Activated T-cell treated with anti-CD3 and anti-CD28 coated beads for 1 hour (primary cell): ENCODE measurements at places on chromosomes 11 and 22.
A peak's percentile ranks its signal among the peaks of the same experiment; 100 is the strongest.

DNA sequence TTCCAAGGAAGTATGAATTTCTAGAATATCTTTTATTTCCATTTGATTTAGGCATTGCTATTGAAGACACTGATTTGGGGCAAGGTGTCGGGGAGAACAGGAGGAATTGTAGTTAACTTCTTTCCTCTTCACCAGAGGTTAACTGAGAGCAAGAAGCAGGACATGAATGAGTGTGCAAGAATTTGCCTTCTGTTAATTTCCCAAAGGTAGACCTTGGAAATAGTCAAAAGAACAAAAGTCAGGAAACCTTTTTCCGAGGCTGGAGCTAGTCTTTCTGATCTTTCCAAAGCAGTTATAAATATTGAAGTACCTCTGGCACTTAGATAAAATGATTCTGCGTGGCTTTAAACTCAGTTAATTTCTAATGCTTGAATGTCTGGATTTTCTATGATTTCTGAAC lies 66.9 kb downstream of the MTMR3 start:
- DNase-seq, result no peak

DNA sequence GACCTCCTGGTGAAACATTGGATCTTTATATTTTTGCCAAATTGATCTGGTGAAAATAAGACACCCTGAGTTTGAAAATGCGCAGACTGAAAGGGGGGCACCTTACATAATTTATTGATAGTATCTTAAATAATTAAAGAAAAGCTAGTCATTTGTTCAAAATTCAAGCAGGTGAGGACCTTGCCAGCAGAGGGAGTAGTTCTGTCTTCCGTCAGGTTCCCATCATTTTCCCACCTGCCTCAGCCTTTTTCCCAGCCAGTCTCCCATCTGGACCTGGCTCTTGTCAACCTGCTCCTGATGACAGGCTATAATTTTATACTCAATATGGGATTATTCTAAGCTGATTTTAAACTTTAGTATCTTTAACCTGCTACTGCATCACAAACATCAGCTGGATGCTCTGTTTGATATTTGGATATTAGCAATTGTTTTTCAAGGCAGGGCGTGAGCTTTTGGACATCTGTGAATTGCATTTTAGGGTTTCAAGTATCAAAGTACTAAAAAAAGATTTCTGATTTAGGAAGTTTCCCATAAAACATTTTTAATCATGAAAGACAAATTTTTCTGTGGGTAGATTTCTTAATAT lies 132.0 kb downstream of the ELP4 start:
- DNase-seq, result no peak

DNA sequence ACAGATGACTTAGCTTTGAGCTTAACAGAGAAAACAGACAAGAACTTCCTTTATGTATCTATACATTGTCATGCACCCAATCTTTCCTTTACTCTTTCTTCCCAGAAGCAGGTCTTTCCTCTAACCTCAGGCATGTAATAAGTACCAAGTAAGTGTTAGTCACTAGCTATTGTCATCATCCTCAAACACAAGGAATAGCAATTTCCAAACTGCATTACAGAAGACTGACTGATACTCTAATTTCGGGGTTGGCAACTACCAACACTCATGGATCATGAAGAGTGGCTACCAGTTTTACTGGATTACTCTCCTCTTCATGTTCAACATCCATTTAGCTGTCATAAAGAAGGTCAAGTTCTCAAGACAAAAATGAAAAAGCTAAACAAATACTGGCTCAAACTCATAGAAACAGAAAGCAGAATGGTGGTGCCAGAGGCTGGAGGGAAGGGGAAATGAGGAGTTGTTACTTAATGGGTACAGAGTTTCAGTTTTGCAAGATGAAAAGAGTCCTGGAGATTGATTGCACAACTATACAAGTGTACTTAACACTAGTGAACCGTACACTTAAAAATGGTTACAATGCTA lies 111.6 kb downstream of the SIK3 start:
- DNase-seq, result no peak

DNA sequence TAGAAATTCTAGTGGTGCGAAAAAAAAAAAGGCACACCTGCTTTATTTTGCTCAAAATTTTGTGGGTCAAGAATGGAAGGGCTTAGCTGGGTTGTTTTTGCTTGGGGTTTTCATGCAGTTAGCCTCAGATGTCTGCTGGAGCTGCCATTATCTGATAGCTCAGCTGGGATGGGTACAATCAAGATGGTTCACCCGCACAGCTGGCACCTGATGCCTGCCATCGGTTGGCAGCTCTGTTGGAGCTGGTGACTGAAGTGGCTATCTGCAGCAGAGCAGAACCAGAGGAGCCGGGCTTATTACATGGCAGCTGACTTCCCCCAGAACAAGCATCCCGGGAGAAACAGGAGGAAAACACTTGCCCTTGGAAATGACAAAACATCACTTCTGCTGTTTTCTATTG lies 12.1 kb upstream of the ELFN2 start:
- DNase-seq, result no peak

DNA sequence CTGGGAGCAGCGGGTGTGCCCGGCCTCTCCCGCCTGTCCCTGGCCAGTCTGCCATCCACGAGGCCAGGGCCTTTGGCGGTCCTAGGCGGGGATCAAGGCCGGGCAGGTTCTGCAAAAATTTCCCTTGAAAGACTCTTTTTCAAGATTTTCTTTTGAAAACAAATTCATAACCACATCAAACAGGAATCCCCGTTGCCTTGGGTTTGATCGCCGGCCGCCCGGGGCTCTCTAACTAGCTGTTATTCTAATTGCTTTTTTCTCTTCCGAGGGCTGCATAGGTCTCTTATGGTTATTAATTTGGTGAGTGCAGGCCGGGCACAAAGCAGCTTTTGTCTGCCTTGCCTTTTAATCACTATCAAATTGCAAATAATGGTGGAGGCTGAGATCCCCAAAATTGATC lies 42.0 kb downstream of the CDKN1C start:
- no peak for DNase-seq

- DNase-seq, result no peak
Measured at GRCh38 chr11:125871391-125872137, 15.9 kb upstream of the HYLS1 start.

GRCh38 chr11:6628526-6628925 lies 9.3 kb upstream of the TPP1 start:
- DNase-seq, result no peak

GRCh38 chr22:46042786-46043185 lies 65.8 kb upstream of the WNT7B start:
- no peak for DNase-seq

DNA sequence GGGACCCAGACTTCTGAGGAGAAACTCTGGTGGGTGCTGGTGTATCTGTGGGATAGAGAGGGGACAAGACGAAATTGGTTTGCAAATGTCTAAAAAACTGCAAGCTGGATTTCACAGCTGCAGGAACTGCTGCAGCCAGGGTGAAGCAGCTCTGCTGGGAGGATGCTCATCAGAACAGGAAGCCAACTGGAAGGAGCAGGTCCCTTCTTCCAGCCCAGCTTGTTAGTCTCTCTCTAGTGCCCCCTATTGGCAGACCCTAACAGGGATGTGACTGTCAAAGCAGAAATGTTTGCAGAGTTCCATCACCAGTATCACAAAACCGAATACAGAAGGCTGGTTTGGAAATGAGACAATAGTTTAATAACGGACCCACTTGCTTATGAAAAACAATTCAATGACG lies 74.8 kb upstream of the SLC22A12 start:
- no peak for DNase-seq

DNA sequence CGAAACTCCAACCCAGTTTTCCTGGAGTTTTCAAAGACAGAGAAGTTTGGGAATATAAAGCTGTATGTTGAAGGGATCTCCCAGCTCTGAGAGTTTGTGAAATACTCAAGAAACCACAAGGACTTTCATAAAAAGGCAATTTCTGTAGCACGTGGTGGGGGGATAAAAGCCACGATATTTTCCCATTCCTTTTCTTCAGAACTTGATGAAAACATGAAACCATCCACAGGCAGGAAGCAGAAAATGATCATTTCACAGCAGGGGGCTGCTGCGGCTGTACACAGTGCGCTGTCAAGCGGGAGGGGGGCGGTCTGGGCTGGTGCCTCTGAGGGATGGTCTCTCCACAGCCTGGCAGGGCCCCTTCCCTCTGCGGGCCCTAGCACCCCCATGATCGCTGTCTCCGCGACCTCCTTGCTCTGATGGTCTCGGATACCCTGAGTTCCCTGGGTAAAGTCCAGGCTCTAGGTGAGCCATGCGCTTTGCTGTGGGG lies 423.2 kb downstream of the MN1 start:
- DNase-seq, result no peak

- DNase-seq, result no peak
Measured at GRCh38 chr11:12680246-12680939, 6.2 kb downstream of the TEAD1 start.

DNA sequence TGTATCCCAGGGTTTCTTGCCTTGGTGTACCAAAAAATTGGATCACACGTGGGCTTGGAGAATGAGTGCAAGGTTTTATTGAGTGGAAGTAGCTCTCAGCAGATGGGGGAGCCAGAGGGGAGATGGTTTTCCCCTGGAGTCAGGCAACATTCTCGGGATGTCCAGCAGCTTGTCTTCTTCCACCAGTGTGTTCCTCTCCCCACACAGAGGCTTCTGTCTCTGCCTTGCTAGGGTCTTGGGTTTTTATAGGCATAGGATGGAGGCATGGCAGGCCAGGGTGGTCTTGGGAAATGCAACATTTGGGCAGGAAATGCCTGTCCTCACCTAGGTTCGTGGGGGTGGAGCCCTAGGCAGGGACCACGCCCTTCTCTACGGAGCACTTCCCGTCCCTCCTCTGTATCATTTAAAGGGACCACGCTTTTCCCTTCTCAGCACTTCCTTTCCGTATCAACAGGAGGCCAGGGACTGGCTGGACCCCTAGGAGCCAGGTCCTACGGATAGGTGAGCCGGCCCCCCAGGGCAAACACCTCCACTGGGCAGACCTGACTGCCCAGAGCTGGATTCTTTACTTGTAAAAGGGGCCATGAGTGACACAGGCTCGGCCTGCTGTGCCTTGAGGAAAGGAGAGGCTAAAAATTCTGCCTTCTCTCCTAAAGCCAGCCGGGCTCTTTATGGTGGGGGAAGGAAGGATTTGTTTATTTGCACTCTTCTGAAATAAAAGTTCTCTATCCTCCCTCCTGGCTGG lies 55.3 kb upstream of the CCDC188 start:
- peak; percentile 48 for DNase-seq

- DNase-seq, result no peak
Measured at GRCh38 chr11:3146612-3147256, 18.4 kb downstream of the OSBPL5 start.

DNA sequence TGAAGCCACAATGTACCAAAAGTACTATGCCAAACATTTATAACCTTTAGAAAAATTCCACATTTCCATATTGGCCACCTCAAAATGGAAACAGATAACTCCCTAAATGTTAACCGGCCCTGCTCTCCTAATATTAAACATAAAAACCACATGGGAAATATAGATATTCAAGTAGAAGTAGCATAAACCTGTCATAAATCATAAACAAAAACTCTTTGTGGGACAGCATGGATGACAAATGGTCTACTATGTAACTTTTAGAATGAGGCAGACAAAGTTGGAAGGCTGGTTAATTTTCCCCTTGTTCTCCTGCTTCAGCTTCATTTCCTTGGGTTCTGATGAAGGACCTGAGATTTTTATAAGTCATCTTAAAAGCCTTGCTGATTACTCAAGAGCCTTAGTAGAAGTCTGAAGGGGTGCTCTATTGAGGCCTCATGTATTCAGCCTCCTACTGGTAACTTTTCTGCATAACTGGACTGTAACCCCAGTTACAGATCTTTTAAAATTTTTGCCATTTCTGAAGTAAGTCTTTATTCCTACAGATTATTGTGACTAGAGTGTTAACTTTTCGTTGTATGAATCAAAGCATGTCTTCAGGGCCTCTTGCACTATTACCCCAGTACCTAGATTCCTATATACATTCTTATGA lies 116.4 kb downstream of the STIM1 start:
- DNase-seq, result no peak

DNA sequence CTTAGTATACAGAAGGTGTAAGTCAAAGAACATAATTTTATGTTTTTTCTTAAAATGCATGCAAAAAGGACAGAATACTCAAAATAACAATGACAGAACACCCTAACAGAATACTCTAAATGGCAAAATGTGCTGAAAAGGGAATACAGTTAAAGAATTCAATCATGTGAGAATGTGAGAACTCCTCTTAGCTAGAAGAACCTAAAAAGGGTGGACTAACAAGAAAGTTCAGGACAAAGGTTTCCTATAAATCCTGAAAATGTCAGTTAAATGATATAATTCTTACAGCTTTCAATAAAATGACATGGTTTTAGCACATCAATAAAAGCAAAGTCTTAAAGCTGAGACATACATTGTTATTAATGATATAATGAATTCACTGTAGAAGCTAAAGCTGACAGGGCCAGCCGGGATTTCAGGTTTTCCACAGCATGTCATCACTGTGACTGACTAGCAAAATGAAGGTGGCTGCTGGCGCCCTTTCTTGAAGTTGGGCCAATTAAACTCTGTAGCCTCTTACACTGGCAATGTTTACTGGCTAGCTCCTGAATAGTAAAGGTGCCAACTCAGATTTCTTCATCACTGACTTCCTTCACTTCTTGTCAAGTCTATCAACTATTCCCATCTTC lies 244.4 kb downstream of the TTC28 start:
- DNase-seq, result no peak

GRCh38 chr22:43723816-43724215 lies 88.3 kb downstream of the EFCAB6 start:
- DNase-seq, result no peak

GRCh38 chr22:20641198-20641892 lies 132.6 kb upstream of the SERPIND1 start:
- no peak for DNase-seq

- no peak for DNase-seq
Measured at GRCh38 chr11:103384652-103385051, 275.4 kb downstream of the DYNC2H1 start.

- DNase-seq, result no peak
Measured at GRCh38 chr11:837189-837989, 4.6 kb downstream of the CD151 start.

- no peak for DNase-seq
Measured at GRCh38 chr22:43101306-43101705, 9.2 kb upstream of the BIK start.

DNA sequence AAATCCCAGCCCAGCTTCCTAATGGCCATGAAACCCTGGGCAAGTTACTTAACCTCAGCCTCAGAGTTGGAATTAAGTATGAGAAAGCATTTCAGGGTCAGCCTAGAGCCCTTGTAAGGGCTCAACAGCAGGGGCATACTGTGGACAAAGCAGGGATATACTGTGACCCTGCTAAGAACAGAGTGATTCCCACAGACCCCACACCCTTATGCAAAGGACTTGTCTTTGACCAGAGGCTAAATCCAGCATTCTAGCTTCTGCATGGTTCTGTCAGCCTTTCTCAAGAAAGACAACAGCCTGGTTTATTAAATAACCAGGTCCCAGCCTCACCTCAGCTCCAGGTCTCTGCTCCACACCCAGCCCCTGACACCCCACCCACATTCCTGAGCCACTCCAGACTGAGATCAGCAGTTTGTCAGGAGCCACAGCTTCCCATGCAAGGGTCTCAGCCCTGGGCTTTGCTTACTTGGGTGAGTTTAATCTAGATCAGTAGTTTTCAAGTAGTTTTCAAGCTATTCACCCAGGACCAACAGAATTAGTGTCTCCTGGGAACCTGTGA lies 69.2 kb downstream of the GALNT18 start:
- DNase-seq, result no peak

- DNase-seq, result no peak
Measured at GRCh38 chr11:108402241-108402640, 65.1 kb downstream of the C11orf65 start.

- DNase-seq, result no peak
Measured at GRCh38 chr11:67345247-67345919, 8.0 kb downstream of the POLD4 start.

- DNase-seq, result no peak
Measured at GRCh38 chr11:27458182-27458581, 14.4 kb downstream of the LGR4 start.

- DNase-seq, result no peak
Measured at GRCh38 chr11:86812981-86813380, 12.6 kb downstream of the PRSS23 start.
